ENCODE measurements at places on chromosomes 4 and X.

GRCh38 chrX:20237864-20238263 is 28.8 kb downstream of the RPS6KA3 start:
- DNase-seq, result no peak

DNA sequence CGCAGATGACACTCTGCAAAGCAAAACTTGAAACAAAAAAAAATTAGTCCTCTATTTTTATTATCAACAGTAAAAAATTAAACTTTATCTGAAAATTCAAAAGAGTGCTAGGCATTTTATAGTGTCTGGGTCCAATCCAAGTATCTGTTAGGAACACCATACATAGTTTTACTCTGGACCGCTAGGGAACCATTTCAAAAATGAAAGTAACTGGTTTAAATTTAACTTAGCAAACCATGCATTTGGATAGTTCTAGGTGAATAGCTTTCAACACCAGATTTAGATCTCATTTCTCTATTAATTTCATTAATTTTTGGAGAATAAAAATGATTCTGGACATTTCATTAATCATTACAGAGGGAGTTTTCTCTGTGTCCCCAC is 1.2 kb downstream of the KLKB1 start:
- no peak for DNase-seq

DNA sequence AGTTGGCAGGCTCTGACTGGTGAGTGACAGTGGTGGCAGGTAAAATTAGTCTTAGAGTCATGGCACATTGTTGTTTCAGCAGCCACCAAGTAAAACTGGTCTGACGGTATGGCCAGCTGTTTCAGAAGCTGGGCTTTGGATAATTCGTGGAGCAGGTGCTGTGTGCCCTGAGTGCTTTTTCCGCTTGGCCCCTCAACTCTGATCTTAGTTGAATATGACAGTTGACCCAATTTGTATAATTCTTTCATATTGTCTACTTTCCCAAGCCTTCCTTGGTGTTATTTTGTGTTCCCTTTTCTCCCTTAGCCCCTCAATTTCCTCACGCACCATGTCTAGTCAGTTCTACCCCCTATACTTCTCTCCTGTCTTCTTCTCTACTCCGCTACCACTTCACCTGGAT is 32.0 kb downstream of the CDS1 start:
- no peak for DNase-seq

- DNase-seq, result peak; percentile 14
Observed at GRCh38 chrX:107672955-107673378, 44.7 kb downstream of the PRPS1 start.

DNA sequence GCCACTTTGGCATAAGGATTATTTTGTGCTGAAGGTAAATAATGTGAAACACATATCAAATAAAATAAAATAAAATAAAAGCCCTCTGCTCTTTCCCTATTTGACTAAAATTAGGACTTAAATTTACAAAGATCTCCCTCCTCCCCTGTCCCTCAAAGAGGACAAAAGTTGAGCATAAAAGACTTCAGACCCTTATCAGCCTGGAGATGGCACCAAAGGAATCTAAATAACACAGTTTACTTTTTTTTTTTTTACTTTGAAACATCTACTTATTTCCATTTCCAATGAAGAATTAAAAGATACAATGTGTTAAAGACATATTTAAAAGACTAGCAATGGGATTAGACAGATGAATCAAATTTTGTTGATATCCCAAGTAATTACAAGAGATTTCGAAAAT is 89.7 kb downstream of the EPHA5 start:
- no peak for DNase-seq

DNA sequence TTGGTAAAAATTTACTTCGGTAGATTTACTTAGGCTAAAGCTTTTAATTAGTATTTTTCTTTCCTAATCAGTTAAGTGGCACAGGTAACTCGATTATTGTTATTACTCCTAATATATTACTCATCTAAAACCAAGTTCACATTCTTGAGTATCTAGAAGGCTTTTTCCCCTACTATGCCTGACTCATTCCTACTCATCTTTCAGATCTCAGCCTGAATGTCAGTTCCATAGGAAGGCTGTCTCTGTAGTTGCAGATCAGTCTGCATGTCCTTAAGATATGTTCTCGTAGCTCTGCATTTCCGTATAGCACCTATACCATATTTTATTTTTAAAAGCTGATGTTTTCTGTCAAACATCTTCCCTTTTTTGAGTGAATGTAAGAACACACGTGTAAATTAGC is 5.9 kb upstream of the FAM184B start:
- DNase-seq, result no peak

Measured in NCI-H774 (cell line).